ENCODE measurements at places on chromosomes 16 and 17. TPM values are rescaled to one million over a fixed set of nuclear protein-coding genes. Genes with fewer than 3 reads are reported as not detected.
A peak's percentile ranks its signal among the peaks of the same experiment; 100 is the strongest.

The BFAR gene
- 79.4 TPM for total RNA-seq

The ACSM3 gene
- total RNA-seq, result 0.67 TPM

GRCh38 chr17:1753767-1754429 is 8.0 kb upstream of the SERPINF1 start:
- no peak for DNase-seq

The ALDOC gene
- 20.8 TPM for total RNA-seq

DNA sequence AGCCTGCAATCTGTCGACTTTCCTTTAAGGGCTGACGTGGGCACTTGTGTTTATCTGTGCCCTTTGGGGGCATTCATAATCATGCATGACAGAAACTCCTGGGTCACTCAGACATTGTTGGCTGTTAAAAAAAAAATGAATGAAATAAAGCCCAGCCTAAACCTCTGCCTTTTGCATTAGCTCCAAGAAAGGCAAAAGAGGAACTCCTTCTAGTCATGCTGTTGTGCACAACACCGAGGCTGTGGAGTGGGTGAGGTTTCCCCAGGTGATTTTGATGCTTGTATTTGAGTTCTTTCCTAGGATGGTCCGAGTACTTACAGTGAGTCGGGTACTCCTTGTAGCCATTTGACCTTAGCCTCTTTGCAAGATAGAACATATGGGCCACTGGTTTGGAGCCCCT is 49.6 kb upstream of the IRX6 start:
- DNase-seq, result no peak

DNA sequence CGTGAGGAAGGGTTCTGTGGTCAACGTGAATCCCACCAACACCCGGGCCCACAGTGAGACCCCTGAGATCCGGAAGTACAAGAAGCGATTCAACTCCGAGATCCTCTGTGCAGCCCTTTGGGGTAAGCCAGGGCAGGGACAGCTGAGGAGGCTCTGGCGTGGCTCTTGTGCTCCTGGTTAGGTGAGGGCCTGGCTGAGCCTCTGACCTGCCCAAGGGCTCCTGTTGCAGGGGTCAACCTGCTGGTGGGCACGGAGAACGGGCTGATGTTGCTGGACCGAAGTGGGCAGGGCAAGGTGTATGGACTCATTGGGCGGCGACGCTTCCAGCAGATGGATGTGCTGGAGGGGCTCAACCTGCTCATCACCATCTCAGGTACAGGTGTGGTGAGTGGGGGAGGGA is 4.2 kb upstream of the C17orf107 start:
- DNase-seq, result no peak

DNA sequence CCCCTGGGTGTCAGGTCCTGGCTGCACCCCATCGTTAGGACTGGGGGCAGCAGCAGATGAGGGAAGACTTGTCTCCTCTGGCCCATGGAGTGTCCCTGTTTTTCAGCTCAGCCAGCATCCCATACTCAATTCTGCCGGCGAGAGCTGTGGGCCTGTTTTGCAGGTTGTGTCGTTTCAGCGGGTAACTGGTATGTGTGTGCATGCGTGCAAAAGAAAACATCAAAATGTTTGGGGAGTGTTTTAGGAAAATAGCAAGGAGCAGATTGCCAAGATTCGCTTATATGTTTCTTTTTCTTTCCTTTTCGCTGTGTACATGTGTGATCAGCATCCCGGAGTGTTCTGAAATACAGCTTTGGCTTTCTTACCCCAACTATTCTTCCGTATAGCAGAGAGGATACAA is 34.7 kb downstream of the MSI2 start:
- DNase-seq, result no peak

GRCh38 chr16:88804173-88804551 is 573 bp downstream of the CDT1 start:
- DNase-seq, result no peak

GRCh38 chr17:18362698-18363100 is 651 bp downstream of the SHMT1 start:
- peak; percentile 7 for DNase-seq

The DOC2A gene
- 0.27 TPM for total RNA-seq

The CORO1A gene
- 18.8 TPM for total RNA-seq

DNA sequence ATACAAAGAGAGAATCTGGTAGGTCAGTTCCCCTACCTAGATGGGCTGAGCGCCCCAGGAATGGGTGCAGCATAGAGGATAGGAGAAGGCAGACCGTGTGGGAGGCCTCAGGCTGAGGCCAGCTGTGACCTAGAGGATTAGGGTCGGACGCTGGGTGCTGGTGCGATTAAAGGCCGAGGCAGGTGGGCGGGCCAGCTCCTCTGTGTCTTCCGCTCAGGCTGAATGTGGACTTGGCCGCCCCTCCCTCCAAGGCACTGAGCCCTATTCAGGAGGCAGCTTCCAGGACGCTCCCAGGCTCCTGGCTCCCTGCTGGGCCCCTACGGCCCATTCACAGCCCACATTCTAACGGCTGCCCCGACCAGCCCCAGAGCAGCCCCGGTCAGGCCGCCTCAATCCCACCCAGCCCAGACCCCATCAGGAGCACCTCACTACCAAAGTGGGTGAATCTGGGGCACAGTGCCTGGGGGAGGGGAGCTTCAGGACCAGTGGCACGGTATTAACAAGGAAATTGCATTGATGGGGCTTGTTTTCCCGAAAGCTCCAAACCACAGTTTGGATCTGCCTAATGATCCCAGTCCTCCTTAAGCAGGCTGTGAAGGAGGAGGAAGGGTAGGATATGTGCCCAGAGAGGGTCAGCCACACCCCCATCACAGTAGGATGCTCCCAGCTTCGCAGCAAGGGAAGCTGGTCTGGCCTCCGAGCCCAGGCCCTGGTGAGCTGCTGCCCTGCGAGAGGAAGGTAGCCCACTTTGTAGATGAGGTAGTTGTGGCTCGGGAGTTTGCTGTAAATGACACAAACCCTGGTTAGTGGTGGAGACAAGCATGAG is 14.5 kb downstream of the RHBDL3 start:
- DNase-seq, result no peak

The BRIP1 gene
- total RNA-seq, result 17.4 TPM

GRCh38 chr16:25005445-25006306 is 9.5 kb downstream of the ARHGAP17 start:
- DNase-seq, result no peak

- DNase-seq, result peak; percentile 71
Measured at GRCh38 chr17:29909236-29910003, 20.6 kb downstream of the SSH2 start.
